ENCODE measurements at places on chromosomes 13 and 19.

DNA sequence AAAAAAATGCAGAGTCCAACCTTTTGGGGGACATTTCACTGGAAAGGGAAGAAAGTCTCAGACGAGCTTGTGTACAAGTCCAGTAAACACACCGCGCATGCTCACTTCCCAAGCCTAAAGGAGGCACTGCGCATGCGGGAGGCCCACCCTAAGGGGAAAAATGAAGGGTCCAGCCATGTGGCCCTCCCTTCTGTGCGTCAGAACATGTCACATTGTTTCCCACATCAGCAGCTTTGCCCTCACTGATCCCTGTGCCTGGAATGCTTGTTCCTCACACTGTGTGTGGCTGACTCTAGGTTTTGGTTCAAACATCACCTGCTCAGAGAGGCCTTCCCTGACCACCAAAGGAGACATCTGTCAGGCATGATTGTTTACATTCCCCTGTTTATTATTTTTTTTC lies 4.4 kb downstream of the ELSPBP1 start:
- no peak for DNase-seq

DNA sequence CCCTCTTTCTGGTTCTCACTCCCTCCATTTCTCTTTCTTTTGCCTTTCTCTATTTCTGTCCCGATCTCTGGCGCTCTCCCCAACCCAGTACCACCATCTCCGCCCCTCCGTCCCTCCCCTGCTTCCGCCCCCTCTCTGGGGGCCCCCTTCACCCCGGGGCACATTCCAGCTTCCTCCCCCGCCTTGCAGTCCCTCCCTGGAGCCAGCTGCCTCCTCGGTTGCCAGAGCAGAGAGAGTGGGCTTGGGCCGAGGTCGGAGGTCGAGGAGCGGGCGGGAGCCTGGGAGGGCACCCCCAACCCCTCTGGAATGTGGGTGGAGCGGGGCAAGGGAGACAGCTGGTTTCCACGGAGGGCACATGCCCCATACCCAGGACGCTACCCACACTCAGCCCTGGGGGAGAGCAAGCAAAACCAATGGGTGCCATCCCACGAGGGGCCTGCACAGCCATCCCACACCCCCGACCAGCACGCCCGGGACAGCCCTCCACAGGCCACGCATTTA lies 6.5 kb upstream of the CIRBP start:
- DNase-seq, result no peak

DNA sequence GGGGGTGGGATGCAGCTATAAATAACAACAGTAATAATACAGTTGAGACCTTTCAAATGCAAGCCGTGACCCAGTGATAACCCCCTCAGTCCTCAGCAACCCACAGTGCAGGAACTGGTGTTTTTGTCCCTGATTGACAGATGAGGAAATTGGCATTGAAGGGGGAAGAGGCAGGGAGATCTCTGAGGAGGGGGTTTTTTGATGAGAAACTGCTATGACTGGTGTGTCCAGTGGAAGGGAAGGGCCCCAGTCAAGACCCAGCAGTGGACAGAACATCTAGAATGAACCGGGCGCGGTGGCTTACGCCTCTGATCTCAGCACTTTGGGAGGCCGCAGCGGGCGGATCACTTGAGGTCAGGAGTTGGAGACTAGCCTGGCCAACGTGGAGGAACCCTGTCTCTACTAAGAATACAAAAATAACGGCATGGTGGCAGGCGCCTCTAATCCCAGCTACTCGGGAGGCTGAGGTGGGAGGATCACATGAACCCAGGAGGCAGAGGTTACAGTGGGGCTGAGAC lies 1.9 kb downstream of the MAP1S start:
- no peak for DNase-seq

DNA sequence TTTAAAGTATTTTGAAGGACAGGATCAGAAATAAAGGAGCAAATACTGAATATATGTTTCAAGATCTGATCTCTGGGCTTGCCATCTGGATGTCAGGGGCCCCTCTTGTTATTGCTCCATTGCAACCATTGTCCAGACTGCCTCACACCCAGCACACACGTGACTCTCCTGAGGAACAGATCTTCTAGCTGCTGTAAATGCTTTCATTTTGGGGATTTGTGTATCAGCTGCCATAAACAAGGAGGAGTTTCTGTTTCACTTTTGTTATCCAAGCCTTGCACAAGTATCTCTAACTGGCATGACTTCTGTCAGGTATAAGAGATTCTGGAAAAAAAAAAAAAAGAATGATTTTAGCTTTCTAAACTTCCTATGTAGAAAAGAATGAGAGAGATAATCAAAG lies 1624.1 kb upstream of the PRR20A start:
- DNase-seq, result no peak

- no peak for DNase-seq
Observed at GRCh38 chr13:40152145-40152544, 496.7 kb downstream of the COG6 start.

DNA sequence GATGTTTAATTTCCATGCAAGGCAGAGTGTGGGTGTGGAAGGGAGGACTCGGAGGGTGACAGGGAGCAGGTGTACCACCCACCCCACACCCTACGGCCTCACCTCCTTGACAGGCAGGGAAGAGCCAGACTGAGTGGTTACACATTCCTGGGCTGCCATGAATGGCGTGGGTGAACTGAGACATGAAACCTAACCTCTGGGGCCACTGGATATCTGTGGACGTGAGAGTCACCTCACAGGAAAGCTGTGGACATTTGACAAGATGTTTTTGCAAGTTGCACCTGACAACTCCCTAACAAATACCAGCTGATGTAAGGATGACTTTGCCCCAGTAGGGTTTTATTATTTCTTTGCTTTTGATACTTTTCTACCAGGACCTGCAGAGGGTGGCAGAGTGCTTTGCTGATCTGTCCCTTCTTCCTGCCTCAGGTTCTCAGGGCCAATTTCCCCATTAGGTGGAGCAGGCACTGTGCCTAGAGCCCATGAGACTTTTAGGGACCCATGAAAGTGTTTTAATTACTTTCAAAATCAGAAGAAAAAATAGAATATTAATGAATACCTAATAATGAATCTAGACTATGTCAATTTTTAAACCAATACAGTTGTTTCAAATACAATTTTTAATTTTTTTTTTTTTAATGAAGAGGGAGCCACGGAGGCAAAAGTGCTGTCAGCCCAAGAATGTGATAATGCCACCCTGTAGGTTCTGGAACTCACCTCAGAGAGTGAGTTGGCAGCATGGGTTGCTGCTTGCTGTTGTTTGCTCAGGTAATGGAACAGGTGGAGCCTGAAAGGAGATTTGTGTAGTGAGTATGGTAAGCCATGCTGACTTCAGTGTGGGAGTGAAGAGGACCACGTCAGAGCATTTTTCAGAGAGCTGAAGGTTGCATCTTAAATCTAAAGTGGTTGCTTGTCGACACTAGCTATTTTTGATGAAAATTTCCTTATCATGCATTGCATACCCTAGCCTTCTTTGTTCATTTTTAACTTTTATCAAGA lies 58.0 kb upstream of the CYSLTR2 start:
- DNase-seq, result no peak

DNA sequence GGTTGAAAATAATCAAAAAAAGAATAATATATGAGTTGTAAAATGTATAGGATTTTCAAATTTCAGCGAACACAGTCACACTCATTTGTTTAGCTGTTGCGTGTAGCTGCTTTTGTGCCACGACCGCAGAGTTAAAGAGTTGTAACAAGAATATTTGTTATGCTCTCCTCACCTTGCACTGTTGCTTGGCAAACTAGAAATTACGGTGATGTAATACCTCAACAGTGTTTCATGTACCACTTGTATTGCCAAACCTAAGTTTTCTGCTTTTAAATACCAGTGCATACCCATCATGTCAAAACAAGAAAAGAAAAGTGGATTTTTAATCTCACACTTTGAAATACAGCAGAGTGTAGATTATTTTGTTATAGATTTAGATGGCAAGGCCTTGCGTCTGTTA lies 201.1 kb downstream of the NBEA start:
- DNase-seq, result no peak

- no peak for DNase-seq
Observed at GRCh38 chr13:39197647-39198007, 159.4 kb downstream of the NHLRC3 start.

DNA sequence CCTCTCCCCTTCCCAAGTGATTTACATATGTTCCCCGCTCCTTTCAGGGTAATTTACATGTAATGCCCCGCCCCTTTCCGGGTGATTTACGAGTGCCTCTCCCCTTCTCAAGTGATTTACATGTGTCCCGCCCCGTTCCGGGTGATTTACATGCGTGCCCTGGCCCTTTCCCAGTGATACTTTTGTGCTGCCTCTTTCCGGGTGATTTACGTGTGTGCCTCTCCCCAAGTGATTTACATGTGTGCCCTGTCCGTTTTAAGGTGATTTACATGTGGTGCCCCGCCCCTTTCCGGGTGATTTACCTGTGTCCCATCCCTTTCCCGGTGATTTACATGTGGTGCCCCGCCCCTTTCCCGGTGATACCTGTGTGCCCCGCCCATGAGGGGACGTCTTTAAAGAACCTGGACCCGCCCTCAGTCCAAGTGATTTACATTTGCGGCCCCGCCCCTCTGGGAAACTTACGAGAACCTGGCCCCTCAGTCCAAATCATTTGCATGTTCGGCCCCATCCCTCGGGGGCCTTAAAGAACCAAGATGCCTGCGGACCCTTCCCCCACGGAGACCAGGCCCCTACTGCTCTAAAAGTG lies 559 bp upstream of the LENG9 start:
- peak; percentile 79 for DNase-seq

DNA sequence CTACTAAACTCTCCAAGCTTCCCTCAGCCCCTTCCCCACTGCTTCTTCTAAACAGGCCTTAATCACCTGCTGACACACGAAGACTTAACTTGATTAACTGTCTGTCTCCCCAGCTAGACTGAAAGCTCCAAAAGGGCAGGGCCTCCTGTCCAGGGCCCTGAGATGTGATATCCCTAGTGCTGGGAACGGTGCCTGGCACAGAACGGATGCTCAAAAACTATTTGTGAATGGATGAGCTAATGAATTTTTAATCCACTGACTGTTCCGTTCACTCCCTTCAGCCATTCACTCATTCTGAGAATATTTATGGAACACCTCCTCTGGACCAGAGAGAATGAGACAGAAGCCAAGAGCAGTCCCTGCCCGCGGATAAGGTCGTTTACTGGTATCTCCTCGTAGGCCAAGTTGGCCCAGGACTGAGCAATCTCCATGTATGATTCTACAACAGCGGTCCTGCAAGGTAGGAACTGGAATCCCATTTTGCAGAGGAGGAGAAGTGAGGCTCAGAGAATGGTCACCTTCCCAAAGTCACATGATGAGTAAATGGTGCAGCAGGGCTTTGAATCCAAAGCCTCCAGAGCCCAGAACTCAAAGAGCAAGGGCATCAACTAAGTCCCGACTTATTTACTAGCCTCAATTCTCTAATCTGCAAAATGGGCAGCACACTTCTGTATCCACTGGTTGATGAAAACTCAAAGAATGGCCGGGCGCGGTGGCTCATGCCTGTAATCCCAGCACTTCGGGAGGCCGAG lies 3.4 kb downstream of the DMWD start:
- no peak for DNase-seq

GRCh38 chr13:75938811-75939560 lies 302.9 kb downstream of the LMO7 start:
- no peak for DNase-seq

DNA sequence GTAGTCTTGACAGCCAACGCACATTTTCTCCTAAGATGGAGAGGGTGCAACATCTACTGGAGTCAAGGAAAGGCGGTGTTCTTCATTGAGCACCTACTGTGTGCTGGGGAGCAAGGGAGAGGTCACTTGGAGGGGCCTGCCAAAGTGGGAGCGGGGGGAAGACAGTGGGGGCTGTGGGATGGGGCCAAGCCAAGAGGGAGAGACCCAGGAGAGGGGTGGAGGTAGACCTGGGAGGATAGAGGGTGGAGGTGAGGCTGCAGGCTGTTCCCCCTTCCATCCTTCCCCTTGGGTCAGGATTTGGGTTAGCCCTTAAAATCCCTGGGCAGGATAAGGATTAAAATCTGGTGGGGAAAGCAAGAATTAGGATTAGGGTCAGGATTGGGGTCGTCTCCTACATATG lies 1.7 kb upstream of the PLPP2 start:
- DNase-seq, result no peak

- peak; percentile 74 for DNase-seq
Observed at GRCh38 chr19:12867120-12868099, 13.8 kb downstream of the DNASE2 start.

GRCh38 chr19:29679598-29680210 lies 14.4 kb downstream of the PLEKHF1 start:
- DNase-seq, result no peak

- no peak for DNase-seq
Observed at GRCh38 chr13:113393226-113393562, 29.3 kb upstream of the GRTP1 start.

DNA sequence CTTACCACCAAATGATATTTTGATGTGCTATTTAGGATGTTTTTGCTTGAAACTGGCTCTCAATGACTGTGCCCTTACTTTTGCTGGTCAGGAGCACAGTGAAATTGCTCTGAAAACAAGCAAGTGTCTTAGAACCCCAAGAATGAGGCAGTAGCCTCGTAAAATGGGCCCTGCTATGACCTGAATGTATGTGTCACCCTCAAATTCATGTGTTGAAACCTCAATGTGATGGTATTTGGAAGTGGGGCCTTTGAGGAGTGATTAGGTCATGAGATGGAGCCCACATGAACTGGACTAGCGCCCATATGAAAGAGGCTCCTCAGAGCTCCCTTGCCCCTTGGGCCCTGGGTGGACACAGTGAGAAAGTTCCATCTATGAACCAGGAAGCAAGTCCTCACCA lies 155.2 kb downstream of the ZIC5 start:
- no peak for DNase-seq

GRCh38 chr19:2446381-2446780 lies 10.4 kb downstream of the LMNB2 start:
- no peak for DNase-seq

- no peak for DNase-seq
Observed at GRCh38 chr13:33179463-33179862, 106.1 kb downstream of the STARD13 start.

DNA sequence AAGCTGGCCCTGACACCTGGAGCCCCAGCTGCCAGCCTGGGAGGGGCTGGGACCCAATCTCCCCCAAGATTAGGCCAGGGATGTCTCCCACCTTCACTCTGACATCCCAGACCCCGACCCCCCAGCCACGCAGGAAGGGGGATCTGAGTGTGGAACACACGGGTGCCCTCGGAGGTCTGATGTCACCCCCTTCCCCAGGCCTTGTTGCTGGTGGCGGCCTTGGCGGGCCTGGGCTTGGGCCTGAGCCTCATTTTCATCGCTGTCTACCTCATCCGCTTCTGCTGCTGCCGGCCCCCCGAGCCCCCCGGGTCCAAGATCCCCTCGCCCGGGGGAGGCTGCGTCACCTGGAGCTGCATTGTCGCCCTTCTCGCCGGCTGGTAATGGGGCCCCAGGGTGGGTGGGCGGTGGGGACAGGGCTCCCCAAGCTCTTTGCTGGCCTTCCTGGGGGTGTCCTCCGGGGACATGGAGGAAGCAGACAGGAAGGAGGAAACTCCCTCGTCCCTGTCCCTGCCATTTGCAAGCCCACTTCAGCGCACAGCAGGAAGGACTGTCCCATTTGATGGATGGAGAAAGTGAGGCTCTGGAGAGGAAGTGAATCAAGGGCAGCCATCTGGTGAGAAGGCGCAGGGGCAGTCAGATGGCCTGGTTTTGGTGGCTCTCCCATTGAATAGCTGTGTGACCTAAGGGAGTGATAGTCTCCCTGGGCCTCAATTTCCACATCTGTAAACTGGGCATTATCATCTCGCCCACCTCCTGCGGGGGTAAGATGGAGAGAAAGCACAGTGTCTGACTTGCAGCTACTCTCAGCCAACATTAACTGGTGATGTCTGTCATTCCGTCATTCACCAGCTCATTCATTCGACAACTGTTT lies 3.9 kb downstream of the TTYH1 start:
- DNase-seq, result no peak

GRCh38 chr13:65789815-65790214 lies 1440.3 kb downstream of the PCDH9 start:
- DNase-seq, result no peak

- DNase-seq, result no peak
Observed at GRCh38 chr13:65054277-65054676, 2175.9 kb downstream of the PCDH9 start.

Measured in activated B cell treated with CpG ODN at 0.5 μM for 24 hours (primary cell).